ENCODE measurements at places on chromosomes 3 and 15.

DNA sequence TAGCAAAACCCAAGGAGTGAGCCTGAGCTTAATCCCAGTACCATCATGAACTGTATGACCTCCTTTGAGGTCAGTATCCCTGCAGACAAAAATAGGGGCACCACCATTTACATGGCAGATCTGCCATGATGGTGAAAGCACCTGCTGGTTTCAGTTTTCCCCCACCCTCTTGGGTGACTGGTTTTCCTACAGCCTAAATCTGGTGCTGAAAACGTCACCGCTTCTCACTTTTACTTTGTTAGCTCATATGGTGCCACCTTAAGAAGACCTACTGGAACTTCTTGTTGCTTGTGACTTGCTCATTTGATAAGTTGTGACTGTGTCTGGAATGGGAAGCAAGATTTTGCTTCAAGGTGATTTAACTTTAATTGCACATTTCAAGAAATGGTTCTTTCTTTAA, 5.1 kb downstream of the PPP1R2 start:
- DNase-seq: no peak

DNA sequence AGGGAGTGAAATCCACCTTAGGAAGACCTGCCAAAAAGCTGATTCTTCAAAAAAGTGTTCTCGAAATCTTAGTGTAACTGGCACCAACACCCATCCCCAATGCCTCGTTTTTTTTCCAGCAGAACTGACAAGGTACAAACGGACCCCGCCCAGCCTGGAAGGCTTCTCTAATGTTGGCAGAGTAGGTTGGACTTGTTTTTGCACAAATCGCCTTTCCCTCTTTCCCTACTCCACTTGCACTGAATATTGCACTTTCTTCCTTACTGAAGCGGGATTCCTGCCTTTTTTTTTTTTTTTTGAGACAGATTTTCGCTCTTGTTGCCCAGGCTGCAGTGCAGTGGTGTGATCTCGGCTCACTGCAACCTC, 544 bp upstream of the TIMMDC1 start:
- no peak for DNase-seq

DNA sequence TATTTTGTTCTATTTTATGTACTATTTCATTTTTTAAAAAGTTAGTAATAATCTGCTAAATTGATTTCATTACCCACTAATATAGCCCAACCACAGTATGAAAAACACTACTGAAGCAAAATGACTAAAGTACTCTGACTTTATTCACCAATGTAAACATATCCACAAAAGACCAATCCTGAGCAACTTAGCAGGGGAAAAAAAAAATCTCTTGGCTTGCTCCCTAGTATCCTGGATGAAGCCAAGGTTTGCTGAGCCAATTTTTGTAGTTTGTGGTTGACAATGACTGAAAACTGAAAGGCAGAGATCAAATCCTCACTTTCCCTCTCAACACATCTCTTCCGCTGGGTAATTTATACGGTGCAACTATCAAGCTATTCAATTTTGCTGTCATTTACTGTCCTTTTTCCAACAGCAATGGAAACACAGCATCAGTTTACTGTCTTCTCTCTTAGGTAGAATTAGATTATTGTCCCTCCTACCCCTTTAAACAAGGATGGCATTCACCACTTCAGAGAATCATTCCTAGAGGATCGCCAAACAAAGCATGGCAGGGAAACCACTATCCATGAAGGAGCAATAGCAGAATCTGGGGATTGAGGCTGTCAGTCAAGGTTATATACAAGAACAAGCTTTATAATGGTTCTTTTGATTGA, 149.7 kb downstream of the THRB start:
- no peak for DNase-seq

- DNase-seq: no peak
Observed at GRCh38 chr15:33547876-33548275, 237.1 kb downstream of the RYR3 start.

DNA sequence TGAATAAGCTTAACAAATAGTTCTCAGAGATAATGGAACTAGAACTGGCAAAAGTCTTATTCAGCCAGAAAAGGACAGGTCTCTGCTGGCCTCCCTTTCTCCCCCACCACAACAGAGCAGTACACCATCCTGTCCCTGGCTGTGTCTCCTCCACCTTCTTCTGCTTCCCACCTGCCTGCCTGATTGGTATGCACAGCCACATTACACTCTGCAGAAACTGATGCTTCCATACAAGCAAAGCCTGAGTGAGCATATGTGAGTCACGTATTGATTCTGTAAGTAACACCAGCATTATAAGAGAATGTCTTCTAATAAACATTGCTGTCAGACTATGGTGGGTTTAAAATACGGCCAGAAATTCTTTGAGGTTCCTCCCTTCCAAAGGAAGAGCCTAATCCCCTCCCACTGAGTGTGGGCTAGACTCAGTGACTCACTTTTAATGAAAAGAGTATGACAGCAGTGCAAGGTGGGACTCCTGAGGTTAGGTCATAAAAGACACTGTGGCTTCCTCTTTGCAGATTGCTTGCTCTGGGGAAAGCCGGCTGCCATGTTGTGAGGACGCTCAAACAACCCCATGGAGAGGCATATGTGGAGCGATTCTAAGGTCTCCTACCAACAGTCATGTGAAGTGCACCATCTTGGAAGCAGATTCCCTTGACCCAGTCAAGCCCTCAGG, 44.4 kb downstream of the ANXA2 start:
- no peak for DNase-seq

All from stimulated activated CD4-positive, alpha-beta T cell treated with anti-CD3 and anti-CD28 coated beads, Interleukin-4, amount 100 ng/mL, for 48 hours (primary cell).